ENCODE measurements at places on chromosomes 11 and 22.
A peak's percentile ranks its signal among the peaks of the same experiment; 100 is the strongest.

GRCh38 chr22:46948411-46949144 is 186.1 kb downstream of the TBC1D22A start:
- H3K36me3 ChIP-seq, result peaks cover 18% of the 10 kb centered on the region
- no peaks in the 10 kb centered on the region for H3K4me1 ChIP-seq
- DNase-seq, result no peak
- no peaks in the 10 kb centered on the region for H3K27me3 ChIP-seq

DNA sequence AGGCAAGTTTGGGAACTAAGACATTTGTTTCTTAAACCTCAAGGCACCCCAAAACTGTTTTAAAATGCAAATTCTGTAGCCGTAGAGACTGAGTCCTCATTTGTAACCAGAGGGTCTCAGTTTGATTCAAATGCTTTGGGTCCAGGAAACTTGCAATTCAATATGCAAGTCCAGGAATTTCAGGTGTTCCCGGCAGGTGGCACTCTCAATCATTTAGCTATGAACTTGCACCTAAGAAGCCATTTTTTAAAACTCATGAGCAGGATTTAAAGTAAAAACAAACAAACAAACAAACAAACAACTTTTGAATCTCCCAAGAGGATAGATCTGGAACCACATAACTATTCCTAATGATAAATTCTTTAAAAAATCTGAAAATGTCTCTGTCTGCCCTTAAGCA is 8.7 kb upstream of the ABTB2 start:
- H3K36me3 ChIP-seq, result no peaks in the 10 kb centered on the region
- peaks cover 13% of the 10 kb centered on the region for H3K27me3 ChIP-seq
- H3K27ac ChIP-seq, result no peak overlapping the region
- peaks cover 10% of the 10 kb centered on the region for H3K4me1 ChIP-seq
- no peak for DNase-seq

GRCh38 chr22:40256516-40256915 is 78.8 kb downstream of the TNRC6B start:
- peaks cover 31% of the 10 kb centered on the region for H3K36me3 ChIP-seq
- H3K4me1 ChIP-seq, result peaks cover 10% of the 10 kb centered on the region
- H3K27ac ChIP-seq, result peak overlapping the region; percentile 21
- no peaks in the 10 kb centered on the region for H3K27me3 ChIP-seq
- DNase-seq, result no peak
- H3K4me3 ChIP-seq, result no peak overlapping the region

DNA sequence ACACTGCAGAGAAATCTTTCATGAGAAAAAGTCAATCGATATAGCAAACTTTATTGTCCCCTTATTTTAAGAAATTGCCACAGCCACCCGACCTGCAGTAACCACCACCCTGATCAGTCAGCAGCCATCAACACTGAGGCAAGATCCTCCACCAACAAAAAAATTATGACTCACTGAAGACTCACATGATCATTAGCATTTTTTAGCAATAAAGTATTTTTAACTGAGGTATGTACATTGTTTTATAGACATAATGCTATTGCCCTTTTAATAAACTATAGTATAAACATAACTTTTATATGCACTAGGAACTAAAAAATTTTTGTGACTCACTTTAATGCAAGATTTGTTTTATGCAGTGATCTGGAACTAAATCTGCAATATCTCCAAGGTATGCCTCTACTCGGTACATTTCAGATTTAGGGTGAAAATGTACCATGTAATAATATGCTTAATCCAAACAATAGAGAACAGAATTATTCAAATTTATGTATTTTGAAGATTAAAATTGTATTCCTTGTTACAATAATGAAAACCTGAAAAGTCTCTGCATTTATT is 79.2 kb upstream of the CEP126 start:
- no peaks in the 10 kb centered on the region for H3K27me3 ChIP-seq
- H3K4me1 ChIP-seq, result no peaks in the 10 kb centered on the region
- no peaks in the 10 kb centered on the region for H3K36me3 ChIP-seq
- H3K27ac ChIP-seq, result no peak overlapping the region
- DNase-seq, result no peak

GRCh38 chr11:95045812-95046211 is 3.4 kb upstream of the KDM4F start:
- no peak for DNase-seq
- peaks cover 32% of the 10 kb centered on the region for H3K27me3 ChIP-seq
- H3K36me3 ChIP-seq, result no peaks in the 10 kb centered on the region
- no peak overlapping the region for H3K27ac ChIP-seq

Data from T-cell (primary cell).